ENCODE measurements at places on chromosomes 4 and X.

GRCh38 chr4:26088433-26088928 is 174.5 kb downstream of the SMIM20 start:
- peak; percentile 76 for DNase-seq

DNA sequence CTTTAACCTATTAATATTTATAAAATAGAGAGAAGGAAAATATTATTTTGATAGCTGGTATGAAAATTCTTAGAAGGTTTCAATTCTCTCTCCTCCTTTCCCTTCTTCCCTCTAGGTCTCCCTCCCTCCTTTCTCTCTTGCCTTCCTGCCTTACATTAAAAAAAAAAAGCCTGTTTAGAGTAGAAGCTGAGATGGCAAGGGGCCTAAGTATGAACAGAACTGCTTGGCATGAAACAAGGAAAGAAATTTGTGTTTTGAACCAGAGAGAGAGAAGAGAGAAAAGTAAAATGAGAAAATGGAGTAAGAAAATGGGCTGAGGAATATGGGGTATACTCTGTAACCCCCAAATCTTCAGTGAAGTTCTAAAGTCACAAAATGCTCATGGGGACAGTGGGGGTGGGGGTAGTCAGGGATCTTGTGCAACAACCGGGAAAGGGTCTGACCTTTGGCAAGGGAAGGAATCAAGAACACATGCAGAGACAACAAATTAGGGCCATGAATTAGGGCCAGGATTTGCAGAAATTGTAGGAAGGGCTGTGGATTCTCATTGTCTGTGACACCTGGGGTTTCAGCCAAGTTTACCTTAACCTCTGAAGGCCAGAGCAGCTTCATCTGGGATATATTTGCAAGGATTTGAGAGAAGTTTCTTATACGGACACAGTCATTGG is 30.6 kb downstream of the SUPT20HL2 start:
- no peak for DNase-seq

- no peak for DNase-seq
Measured at GRCh38 chr4:176077561-176077960, 11.9 kb downstream of the WDR17 start.

GRCh38 chrX:21374994-21375707 is 933 bp downstream of the CNKSR2 start:
- no peak for DNase-seq
